ENCODE measurements at places on chromosomes 16 and 17.

GRCh38 chr17:83071966-83072562, 7.3 kb upstream of the METRNL start:
- no peak for DNase-seq

DNA sequence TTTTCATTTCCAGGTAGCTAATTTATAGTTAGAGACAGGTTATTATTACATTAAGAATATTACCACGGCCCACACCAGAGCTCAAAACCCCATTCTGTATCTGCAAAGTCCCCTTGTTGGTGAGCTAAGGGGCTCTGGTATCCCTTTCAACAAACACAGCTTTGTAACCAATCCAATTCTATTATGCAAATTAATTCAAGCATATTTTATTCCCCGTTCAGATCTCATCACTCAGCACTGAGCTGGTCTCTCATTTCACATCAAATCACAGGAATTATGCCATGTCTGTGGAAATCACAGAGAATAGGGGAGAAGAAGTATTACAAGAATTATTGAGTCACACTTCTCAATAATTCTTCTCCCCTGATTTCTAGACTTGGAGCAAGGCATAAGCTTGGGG, 111.7 kb downstream of the CDH11 start:
- no peak for DNase-seq

GRCh38 chr16:19488213-19488640, 33.7 kb downstream of the GDE1 start:
- no peak for DNase-seq

- DNase-seq: no peak
Observed at GRCh38 chr16:3998793-3999478, 117.3 kb downstream of the ADCY9 start.
